ENCODE measurements at places on chromosomes 3 and 15. TPM values are rescaled to one million over a fixed set of nuclear protein-coding genes. Genes with fewer than 3 reads are reported as not detected.

Gene CCR1
- 1.3 TPM for polyA plus RNA-seq

Gene SYNPR
- polyA plus RNA-seq = 8.1 TPM

Gene TBL1XR1
- polyA plus RNA-seq = 22.5 TPM

Gene RSRC1
- 26.7 TPM for polyA plus RNA-seq

Gene GREM1
- 4.4 TPM for polyA plus RNA-seq

Gene SERINC4
- polyA plus RNA-seq = 0.22 TPM

Gene MYH15
- 0.15 TPM for polyA plus RNA-seq

Gene EPB42
- polyA plus RNA-seq = not detected

Gene SPRED1
- 3.8 TPM for polyA plus RNA-seq

Gene TGM4
- polyA plus RNA-seq = not detected

Gene KBTBD13
- polyA plus RNA-seq = not detected

Gene UCN2
- polyA plus RNA-seq = not detected

Gene UBR1
- 3.3 TPM for polyA plus RNA-seq

Gene IL20RB
- polyA plus RNA-seq = 0.36 TPM

Gene FANCD2
- 8.5 TPM for polyA plus RNA-seq

Gene ALAS1
- polyA plus RNA-seq = 54.8 TPM

Gene PDZRN3
- 14.2 TPM for polyA plus RNA-seq

Gene TMEM207
- polyA plus RNA-seq = not detected

Gene LRRC15
- polyA plus RNA-seq = not detected

Gene INSYN1
- 25.6 TPM for polyA plus RNA-seq

Gene CTXN2
- 0.90 TPM for polyA plus RNA-seq

Gene ZNF860
- 0.20 TPM for polyA plus RNA-seq

Gene FBXO40
- 0.17 TPM for polyA plus RNA-seq

Gene DAPK2
- polyA plus RNA-seq = 5.1 TPM

Gene LSM3
- polyA plus RNA-seq = 13.2 TPM

Measured in brain (organoid and tissue), 16 donors.